NCI-H82 (cell line): ENCODE measurements at places on chromosomes 6 and 20.
A peak's percentile ranks its signal among the peaks of the same experiment; 100 is the strongest.

DNA sequence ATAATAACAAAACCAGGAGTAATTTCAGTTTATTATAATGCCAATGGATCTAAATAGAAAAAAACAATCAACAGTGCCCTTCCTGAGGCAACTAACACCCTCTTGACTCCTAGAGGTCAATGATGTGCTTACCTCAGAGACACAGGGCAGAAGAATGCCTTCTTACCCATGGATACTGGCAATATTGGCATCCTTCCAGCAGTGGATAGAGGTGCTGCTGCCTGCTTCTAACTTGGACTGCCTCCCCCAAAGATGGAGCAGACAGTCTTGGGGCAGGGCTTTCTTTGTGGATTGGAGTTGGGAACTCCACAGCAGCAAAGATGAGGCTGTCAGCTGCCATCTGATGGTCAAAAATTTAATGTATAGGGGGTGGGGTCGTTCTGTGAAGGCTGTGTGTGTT is 78.7 kb downstream of the AK9 start:
- DNase-seq, result peak; percentile 30

GRCh38 chr6:108115598-108116058 is 41.1 kb upstream of the OSTM1 start:
- peak; percentile 60 for DNase-seq

DNA sequence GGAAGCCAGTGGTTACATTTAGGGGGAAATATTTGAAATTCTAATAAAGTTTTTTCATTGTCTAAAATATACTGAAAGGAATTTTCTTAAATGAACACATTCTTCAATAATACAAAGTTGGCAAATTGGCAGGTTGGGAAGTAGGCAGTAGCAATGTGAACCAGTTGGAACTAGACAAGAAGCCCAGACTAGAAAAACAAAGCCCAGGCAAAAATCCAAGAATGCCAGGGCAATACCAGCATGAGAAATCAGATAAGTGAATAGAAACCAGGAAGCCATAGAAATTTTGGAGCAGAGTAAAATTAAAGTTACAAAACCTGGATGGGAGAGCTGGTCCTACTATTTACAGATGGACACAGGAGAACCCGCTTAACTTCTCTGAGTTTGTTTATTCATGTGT is 52.2 kb downstream of the TPBG start:
- no peak for DNase-seq

- peak; percentile 40 for DNase-seq
Observed at GRCh38 chr20:37543828-37544227, 16.2 kb upstream of the BLCAP start.

DNA sequence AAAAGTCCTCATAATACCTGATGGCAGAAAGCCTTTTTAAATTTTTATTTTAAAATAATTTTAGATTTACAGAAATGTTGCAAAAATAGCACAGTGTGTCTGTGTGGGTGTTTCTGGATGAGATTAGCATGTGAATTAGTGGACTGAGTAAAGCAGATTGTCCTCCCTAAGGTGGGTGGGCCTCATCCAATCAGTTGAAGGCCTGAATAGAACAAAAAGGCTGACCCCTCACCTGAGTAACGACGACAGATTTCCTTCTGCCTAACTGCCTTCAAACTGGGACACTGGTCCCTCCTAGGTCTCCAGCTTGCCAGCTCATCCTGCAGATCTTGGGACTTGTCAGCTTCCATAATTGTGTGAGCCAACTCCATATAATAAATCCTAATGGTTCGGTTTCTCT is 54.2 kb downstream of the FAXC start:
- no peak for DNase-seq

- DNase-seq, result no peak
Observed at GRCh38 chr20:7294816-7295360, 527.4 kb downstream of the BMP2 start.

DNA sequence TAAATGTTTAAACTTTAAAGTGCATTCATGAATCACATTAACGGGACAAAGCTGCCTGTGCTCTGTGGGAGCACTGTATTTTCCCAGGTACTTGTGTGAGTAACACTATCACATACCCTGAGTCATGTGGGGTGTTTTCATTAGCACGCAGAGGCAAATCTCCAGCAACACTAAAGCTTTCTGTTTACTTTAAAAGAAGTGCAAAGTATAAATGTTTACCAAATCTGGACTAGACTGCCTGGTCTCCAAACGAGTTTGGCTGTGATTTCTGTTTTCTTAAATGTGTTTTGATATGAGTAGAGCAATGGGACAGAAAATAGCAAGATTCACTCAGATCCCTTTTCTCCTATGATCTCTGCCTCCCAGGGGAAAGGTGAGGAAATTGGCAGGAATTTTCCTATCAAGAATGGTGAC is 28.8 kb upstream of the RIPPLY2 start:
- DNase-seq, result no peak

GRCh38 chr6:155026022-155026705 is 31.0 kb downstream of the TIAM2 start:
- no peak for DNase-seq

- DNase-seq, result no peak
Observed at GRCh38 chr6:100663219-100663863, 198.6 kb upstream of the SIM1 start.
